Central memory CD8-positive, alpha-beta T cell (primary cell): ENCODE measurements at places on chromosomes 11 and 22.

DNA sequence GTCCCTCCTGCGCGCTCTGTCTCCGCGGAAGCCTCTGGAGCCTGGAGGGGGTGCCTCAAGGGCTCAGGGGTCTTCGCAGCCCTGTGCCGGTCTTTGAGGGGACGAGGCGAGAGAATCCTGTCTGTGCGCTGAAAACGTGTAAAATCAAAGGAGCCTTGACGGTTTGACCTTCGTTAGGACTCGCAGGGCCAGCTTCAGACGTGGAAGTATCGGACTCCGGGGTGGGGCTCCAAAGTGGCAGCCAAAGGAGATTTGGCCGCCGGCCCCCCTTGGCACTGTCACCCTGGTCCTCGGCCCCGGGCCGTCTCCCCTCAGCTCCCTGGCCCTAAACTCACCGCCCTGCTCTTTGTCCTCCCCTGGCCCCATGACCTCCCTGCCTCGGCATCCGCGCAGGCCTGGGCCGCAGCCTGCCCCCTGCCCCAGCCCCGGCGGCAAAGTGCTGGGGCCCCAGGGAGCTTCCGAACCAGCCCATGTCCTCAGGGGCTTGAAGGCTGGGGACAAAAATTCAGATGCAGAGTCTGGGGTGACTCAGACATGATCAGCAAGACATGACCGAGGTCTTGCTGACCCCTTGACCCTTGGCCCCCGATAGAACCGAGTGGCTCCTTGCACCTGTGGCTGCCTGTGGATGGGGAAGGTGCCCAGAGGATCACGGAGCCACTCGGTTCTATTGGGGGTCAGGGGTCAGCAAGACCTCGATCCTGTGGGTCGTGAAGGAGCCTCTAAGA, 6.9 kb upstream of the PHRF1 start:
- DNase-seq: no peak

DNA sequence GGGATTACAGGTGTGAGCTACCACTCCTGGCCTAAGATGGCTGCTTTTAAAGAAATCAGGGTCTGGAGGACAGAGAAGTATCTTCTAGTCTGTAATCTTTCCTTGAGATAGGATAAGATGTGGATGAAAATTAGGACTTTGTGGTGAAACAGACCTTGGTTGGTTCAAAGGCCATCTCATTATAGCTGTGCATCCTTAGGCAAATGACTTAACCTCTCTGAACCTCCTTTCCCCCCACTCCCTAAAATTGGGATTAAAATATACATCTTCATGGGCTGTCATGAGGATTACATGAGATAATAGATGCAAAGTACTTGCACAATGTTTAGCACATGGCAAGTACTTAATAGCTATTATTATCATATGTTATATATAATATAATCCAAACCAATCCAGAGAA, 10.8 kb upstream of the E2F8 start:
- no peak for DNase-seq

DNA sequence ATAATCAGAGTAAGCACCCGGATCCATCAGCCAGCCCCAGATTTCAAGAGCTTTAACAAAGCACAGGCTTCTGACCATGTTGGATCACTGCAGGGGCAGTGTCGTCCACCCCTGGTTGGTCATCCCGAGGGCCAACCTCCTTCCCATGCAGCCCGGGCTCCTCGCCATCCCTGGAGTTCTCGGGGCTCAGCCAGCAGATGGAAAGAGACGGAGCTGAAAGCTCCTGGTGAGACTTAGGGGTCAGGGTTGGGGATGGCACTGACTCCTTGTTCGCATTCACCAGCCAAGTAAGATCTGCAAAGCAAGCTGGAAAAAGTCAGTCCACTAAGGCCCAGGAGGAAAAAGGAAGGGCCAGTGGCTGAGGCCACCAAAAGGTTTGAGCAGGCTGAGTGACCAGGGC, 888.9 kb downstream of the BRD1 start:
- no peak for DNase-seq

- DNase-seq: no peak
Measured at GRCh38 chr22:23533328-23533762, 46.7 kb downstream of the IGLL1 start.

- no peak for DNase-seq
Measured at GRCh38 chr11:3964935-3965604, 109.6 kb downstream of the STIM1 start.

DNA sequence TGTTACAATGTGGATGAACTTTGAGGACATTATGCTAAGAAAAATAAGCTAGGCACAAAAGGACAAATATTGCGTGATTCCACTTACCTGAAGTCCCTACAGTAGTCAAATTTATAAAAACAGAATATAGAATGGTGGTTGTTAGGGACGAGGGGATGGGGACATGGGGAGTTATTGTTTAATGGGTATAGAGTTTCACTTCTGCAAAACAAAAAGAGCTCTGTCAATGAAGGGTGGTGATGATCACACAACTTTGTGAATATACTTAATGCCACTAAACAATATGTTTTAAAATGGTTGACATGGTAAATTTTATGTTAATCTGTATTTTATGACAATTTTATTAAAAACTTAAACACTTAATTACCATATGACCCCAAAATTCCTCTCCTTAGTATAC, 26.1 kb downstream of the INTS4 start:
- no peak for DNase-seq

GRCh38 chr22:36104435-36104834, 56.1 kb downstream of the APOL3 start:
- no peak for DNase-seq

DNA sequence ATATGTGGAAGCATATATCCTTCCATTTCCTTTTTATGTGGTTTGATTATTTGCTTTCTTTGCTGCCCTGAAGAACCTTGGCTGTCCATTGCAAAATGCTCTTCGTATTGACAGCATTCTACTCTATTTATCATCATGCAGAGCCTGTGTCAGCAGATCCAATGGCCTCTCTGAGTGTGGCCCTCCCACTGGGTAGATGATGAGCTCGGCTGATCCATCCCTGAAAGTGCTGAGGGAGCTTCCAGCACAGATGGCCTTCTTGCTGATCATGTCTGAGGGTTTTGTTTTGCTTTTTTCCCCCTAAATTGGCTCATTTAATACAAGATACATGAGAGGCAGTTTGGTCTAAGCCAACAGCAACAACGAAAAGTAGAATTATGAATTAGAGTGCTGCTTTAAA, 181.0 kb downstream of the GRIA4 start:
- no peak for DNase-seq

DNA sequence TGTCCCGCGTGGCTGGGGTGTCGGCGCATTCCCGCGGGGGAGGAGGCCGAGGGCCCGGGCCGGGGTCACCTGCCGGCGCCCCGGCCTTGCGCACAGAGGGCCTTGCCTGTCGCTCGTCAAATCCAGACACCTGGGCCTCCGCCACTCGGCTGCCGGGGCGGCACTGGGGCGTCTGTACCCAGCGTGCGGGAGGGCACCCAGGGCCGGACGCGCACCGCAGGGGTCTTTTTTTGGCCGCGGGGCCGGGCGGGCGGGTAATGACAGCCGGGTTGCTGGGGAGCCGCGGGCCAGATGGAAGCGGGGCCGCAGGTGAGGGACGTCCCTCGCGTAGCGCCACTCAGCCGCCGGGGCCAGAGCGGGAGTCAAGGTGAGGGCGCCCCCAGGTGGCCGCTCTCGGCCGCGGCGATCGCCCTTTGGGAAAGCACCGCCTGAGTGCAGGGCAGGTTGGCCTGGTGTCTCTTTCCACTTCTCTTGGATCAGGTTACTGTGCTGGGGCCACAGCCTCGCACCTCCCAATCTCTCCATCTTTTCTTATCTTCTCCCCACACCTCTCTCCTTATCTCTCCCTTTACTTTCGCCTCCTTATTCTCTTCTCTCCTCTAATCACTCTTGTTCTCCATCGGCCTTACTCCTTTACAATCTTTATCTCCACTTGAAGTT, 3.5 kb downstream of the PHLDB1 start:
- DNase-seq: peak; percentile 78

DNA sequence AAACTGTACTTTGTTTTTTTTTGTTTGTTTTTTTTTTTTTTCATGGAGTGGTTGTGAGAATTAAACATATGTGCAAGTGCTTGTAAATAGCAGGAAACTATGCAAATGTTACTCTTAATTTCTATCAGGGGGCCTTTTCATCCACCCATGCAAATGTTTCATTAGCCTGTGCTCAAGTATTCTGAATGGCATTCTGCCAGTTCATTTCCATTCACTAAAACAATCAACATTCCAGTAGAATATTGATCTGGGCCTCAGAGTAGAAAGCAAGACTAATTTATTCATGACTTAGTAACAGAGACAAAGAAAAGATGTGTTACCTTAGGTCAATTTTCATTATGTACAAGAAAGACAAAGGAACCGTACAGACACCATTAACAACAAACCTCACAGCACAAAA, 971.4 kb downstream of the DLG2 start:
- DNase-seq: no peak

DNA sequence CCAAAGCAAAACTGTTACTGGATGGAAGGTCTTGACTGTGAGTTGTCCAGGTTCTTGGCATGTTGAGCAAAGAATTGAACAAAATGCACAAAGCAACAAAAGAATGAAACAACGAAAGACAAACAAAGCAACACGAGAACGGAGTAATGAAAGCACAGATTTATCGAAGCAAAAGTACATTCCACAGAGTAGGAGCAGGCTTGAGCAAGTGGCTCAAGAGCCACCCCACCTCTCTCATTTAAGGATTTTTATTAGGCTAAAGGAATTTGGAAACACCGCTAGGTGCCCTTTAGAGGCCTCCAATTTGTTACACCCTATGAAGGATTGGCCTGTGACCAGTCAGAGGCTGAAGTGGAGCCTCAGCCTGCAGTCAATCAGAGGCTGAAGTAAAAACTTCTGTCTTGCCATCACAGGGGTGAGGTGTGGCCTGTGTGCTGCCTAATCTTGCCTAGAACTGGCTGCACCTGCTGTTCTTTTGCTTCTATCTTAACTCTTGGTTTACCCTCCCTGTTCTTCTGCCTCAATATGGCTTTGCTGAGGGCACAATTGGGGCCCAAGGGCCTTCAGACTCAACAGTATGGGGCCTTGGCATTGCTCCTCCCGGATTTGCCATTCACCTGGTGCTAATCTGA, 59.4 kb upstream of the FTH1 start:
- no peak for DNase-seq

- no peak for DNase-seq
Measured at GRCh38 chr11:85182441-85183387, 444.4 kb downstream of the DLG2 start.

DNA sequence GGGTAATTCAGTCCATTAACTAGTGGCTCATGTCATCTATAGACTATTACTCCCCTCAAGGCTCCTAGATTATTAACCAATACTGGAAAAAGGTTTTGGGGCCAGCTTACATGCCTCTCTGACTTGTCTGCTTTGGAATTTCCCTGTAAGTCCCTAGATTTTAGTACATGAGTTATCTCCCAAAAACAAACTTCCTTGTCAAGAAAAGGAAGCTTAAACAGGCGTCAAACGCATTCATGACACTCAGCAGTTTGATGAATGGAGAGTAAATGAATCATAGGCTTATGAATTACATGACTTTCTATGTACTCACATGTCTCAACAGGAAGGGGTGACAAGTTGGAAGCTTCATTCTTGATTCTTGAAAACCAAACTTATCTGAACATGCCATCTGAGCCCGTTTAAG, 70.8 kb downstream of the BLID start:
- no peak for DNase-seq

DNA sequence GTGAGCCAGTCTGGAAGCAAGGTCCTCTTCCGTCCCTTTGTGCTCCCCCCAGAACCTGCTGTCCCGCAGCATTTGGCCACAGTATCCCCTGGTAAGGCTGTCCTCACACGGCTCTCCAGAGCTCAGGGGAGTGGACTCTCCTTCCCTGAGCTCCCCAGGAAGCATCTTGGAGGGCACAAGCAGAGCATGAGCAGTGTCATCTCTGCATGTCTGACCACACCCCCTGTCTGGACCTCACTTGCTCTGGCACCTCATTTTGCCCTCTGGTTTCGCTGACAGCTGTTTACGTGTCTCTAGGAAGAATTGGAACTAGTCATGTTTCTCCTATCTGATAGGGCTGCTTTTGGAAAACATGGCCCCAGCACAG, 15.5 kb downstream of the DCPS start:
- no peak for DNase-seq

DNA sequence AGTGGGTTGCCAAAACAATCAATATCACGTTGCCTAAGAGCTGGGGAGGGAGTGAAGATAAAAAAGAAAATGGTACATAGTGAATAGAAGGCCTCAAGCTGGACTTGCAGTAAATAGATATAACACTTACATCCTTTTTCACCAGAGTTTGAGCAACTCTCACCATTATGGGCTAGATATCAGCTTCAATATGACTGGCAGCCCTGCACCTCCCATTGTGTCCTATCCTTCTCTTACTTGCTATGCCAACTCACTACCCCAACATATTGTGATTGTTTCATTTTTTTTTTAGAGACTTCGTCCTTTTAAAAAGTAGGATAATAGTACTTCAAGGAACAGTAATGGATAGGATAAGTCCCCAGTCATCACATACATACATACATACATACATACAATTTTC, 7.4 kb downstream of the HBG1 start:
- DNase-seq: no peak

GRCh38 chr22:19086896-19087295, 35.3 kb downstream of the DGCR2 start:
- no peak for DNase-seq

- DNase-seq: no peak
Measured at GRCh38 chr11:57560146-57560545, 7.3 kb downstream of the UBE2L6 start.

DNA sequence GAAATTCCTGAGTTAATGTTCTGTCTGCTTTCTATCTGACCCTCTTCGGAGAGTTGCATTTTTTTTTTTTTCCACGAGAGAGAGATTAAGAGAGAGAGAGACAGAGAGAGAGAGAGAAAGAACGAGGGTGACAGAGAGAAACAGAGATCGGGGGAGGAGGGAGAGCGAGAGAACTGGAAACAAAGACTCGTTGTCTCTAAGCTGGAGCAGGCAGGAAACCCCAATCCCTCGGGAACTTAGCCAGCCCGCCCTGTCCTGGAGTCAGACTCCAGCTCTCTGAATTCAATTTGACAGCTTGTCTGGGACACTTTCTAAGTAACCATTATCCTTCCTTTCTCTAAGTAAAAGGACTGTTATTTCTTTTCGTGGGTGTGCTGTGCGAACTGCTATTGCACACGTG, 76.9 kb downstream of the KCNJ1 start:
- no peak for DNase-seq

- no peak for DNase-seq
Measured at GRCh38 chr22:24736526-24737053, 37.9 kb downstream of the PIWIL3 start.
